ENCODE measurements at places on chromosomes 11 and 22. TPM values are rescaled to one million over a fixed set of nuclear protein-coding genes. Genes with fewer than 3 reads are reported as not detected.

DNA sequence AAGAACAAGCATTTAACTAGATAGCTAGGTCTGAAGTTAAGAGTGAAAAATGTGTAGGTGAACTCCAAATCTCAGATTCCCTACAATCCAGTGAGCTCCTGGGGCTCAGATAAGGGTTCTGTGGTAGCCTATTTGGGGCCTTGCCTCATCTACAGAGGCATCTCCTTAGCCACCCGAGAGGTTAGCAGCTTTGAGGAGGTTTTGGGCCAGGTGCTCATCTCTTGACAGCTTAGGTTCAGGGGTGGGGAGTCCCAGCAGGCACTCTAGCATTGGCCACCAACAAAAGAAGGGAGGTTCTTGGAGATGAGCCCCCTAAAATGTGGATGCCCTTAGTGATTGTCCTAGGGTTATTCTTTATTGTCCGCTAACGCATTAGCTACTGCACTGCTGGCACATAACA is 184.4 kb upstream of the B3GAT1 start:
- no peak for DNase-seq

Gene SPA17
- total RNA-seq, result 4.7 TPM

- DNase-seq, result no peak
These were observed 49.1 kb downstream of the RTN4R start for GRCh38 chr22:20218987-20219386.

- DNase-seq, result no peak
These were observed 55.6 kb upstream of the RRM1 start for GRCh38 chr11:4039011-4039410.

DNA sequence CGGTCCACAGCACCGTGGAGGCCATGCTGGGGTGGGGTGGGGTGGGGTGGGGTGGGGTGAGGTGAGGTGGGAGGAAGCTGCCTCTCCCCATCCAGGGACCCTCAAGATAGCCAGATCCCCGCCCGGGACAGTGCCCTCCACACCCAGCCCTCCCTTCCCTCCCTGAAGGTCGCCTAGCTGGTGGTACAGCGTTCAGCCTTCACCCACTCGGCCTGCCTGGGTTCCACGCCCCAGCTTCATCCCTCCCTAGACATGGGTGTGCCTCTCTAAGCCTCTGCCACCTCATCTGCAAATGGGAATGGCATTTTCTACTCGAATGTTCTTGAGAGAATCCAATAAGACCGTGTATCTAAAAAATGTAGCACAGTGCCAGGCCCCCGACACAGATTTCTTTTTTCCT is 17.8 kb downstream of the KCTD17 start:
- DNase-seq, result no peak

GRCh38 chr22:42188808-42189447 is 58.3 kb upstream of the CYP2D6 start:
- no peak for DNase-seq

GRCh38 chr22:41288245-41288946 is 2.4 kb upstream of the RANGAP1 start:
- DNase-seq, result peak; percentile 80

- no peak for DNase-seq
These were observed 17.9 kb downstream of the SIK3 start for GRCh38 chr11:117080370-117080769.

- DNase-seq, result no peak
These were observed 72.7 kb upstream of the PITPNB start for GRCh38 chr22:27991586-27992293.

Gene SLC17A6
- total RNA-seq, result not detected

- no peak for DNase-seq
These were observed 11.0 kb downstream of the TP53AIP1 start for GRCh38 chr11:128931668-128932067.

Gene SSTR3
- not detected for total RNA-seq

Gene TCN2
- 80.6 TPM for total RNA-seq

- DNase-seq, result no peak
These were observed 1091.9 kb upstream of the RAG2 start for GRCh38 chr11:37689951-37690350.

Gene FAM227A
- 1.9 TPM for total RNA-seq

Measured in endothelial cell of umbilical vein (primary cell).